ENCODE measurements at places on chromosomes 1 and 21. TPM values are rescaled to one million over a fixed set of nuclear protein-coding genes. Genes with fewer than 3 reads are reported as not detected.

- DNase-seq = no peak
- no peaks in the 10 kb centered on the region for H3K36me3 ChIP-seq
- no peaks in the 10 kb centered on the region for H3K27me3 ChIP-seq
- H3K27ac ChIP-seq = no peak overlapping the region
Measured at GRCh38 chr1:118337346-118337745, 152.3 kb upstream of the SPAG17 start.

Gene NCMAP
- not detected for total RNA-seq

DNA sequence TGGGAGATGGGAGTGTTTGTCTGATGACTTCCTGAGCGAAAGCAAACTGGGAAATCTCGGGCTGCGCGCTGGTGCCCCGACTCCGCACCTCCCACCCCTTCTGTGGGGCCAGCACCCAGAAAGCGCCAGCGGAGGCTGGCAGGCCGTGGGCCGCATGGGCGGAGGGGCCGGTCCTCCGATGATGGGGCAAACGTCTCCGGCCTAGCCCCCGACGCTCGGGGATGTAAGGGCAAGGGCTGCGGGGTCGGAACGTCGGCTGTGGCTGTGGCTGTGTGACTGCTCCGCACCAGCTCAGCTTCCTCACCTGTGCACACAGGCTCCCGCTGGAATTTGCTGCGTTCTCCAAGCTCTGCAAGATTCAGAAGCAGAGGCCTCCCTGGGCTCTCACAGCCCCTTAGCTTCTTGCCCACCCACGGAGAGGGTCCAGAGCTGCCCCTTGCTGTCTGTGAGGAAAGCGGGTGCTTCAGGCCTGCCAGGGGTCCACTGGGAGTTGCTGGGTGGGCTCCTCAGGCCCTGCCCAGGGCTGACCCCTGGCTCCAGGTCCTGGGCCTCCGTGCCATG is 35.0 kb downstream of the COL18A1 start:
- no peak overlapping the region for H3K27ac ChIP-seq
- peaks cover 15% of the 10 kb centered on the region for H3K4me1 ChIP-seq
- peak; percentile 16 for DNase-seq
- H3K4me3 ChIP-seq = no peak overlapping the region

DNA sequence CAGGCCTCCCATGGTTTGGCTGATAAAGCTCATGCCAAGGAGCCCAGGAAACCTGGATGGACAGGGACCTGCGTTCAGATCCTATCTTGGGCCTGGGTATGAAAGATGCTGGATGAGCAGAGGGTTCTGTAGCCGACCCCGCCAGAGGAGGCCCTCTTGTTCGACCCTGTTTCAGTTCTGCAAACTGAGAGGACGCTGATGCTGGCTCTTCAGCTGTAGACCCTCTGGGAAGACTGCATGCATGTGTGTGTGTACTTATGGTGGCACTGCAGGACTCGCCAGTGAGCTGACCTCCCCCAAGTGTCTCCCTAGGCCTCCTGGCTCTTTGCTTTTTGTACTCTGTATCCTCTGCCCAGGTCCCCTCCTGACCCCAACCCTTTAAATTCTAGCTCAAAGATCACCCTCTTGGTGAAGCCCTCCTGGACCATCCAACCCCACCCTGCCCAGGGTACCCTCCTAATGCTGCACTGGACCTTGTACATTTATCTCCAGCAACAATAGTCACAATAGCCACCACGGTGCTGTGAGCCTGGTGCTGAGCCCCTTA is 1.6 kb downstream of the EPS8L3 start:
- DNase-seq = no peak
- H3K27ac ChIP-seq = no peak overlapping the region
- no peak overlapping the region for H3K4me3 ChIP-seq
- H3K4me1 ChIP-seq = peaks cover 19% of the 10 kb centered on the region
- H3K27me3 ChIP-seq = no peaks in the 10 kb centered on the region

Gene LEFTY2
- 0.23 TPM for total RNA-seq

Gene CASQ2
- 863 TPM for total RNA-seq

GRCh38 chr1:30051777-30052176 is 671.6 kb downstream of the MATN1 start:
- no peak overlapping the region for H3K4me3 ChIP-seq
- no peaks in the 10 kb centered on the region for H3K4me1 ChIP-seq
- no peak overlapping the region for H3K27ac ChIP-seq

- H3K27me3 ChIP-seq = no peaks in the 10 kb centered on the region
- peaks cover 22% of the 10 kb centered on the region for H3K4me1 ChIP-seq
- DNase-seq = peak; percentile 7
- H3K27ac ChIP-seq = peak overlapping the region; percentile 99
Measured at GRCh38 chr21:33478935-33479678, 667 bp downstream of the TMEM50B start.

DNA sequence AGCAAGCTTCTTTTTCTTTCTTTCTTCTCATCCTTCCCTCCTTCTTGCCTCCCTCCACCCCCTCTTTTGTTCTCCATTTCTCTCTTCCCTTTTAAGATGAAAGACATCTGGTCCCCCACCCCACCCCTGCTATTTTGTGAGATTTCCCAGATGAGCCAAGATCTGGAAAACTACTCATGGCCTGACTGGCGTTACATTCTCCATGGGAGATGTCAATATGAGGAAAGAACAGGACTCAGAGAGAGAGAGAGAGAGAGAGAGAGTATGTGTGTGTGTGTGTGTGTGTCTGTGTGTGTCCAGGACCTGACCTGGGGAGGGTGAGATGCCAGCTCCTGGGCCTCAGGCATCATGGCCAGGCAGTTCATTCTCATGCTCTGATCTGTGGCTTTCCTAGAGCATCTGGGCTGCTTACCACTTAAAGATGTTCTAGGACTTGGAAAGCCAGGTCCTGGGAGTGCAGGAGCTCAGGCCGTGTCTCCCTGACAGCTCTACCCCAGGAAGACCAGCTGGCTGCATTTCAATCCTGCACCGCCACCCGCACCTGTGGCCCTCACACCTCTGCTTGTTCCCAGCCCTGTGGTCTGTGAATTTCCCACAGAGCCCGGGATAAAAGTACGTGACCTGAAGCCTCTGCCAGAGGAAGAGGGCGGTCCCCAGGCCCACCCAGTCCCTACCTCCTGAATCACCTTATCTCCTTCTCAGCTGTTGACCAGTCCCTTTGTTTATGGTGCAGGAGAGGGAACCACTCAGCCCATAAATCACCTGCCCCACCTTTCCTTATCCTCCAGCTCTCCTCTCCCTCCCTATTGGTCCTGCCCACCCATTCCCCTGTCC is 3.2 kb upstream of the BEST4 start:
- no peak overlapping the region for H3K27ac ChIP-seq
- no peaks in the 10 kb centered on the region for H3K27me3 ChIP-seq
- no peaks in the 10 kb centered on the region for H3K36me3 ChIP-seq
- no peak overlapping the region for H3K4me3 ChIP-seq
- DNase-seq = no peak

DNA sequence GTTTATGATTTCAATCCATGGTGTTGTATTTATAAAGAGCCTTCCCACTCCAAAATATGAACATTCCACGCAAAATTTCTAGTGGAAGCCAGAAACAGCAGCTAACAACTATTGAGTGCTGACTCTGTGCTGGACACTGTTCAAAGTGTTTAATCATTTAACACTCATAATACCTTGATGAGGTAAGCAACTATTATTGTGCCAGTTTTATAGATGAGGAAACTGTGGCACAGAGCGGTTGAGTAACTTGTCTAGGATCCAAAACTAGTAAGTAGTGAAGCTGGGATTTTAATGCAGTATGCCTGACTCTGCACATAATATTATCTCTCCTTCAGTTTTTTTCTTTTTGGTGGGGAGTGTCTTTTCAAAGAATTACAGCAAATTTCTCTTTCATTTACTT is 228.3 kb downstream of the SLC35F3 start:
- H3K4me3 ChIP-seq = no peak overlapping the region
- no peak overlapping the region for H3K27ac ChIP-seq
- no peak for DNase-seq
- peaks cover 4% of the 10 kb centered on the region for H3K27me3 ChIP-seq
- H3K4me1 ChIP-seq = no peaks in the 10 kb centered on the region

Gene KRTAP19-1
- total RNA-seq = not detected

Gene CLIC6
- total RNA-seq = 0.25 TPM

DNA sequence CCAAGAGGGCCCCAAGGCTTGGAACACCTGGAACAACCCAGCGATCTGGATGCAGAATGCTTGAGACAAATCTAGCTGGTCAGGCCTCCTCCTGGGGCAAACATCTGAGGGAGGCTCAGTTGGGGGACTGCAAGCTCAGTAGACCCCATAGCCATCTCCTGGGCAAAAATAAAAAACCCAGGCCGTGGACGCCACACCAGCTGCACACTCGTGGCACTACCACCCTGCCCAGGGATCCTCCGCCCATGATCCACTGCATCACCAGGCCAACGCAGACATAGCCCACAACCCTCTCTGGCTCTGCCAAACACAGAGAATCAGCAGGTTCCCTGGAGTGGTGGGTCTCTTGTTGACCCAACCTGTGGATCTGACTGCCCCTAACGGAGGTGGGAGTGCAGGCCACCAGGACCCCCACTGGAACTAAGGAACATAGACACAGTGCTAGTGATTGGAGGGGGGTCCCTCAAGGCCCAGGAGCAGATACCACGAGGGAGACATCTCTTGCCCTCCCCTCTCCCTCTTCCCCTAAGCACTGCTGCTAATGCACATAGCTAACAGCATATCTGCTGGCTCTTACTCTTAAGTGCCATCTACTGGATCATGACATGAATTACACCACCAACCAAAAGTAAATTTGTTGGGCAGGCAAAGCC is 147.2 kb downstream of the CHD1L start:
- H3K36me3 ChIP-seq = no peaks in the 10 kb centered on the region
- no peak overlapping the region for H3K4me3 ChIP-seq
- H3K27me3 ChIP-seq = peaks cover 4% of the 10 kb centered on the region

DNA sequence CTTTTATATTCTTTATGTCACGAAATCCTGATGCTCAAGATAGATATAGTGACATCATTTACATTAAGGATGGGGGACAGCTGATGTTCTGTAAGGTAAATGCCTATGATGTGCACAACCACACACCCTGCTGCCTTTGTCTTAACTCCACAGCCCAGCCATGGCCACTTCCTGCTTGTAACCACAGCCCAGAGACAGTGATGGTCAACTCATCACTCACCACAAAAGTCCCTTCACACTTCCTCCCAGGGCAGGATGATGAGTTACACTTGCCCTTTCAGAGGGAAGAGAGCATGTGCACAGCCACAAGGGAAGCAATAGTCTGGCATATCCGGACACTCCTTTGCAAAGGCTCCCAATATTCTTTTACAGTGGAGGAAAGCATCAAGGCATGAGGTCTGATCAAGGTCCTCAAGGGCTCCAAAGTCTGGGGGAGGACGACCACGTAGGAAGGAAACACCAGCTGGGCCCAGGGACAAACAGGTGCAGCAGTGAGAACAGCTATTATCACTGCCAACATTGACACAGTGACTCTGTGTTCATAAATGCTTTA is 53.8 kb downstream of the PLPP3 start:
- peaks cover 94% of the 10 kb centered on the region for H3K4me1 ChIP-seq
- H3K4me3 ChIP-seq = no peak overlapping the region
- H3K27ac ChIP-seq = no peak overlapping the region
- DNase-seq = no peak
- no peaks in the 10 kb centered on the region for H3K27me3 ChIP-seq
- no peaks in the 10 kb centered on the region for H3K36me3 ChIP-seq

Gene AIM2
- total RNA-seq = not detected

- H3K27ac ChIP-seq = no peak overlapping the region
- DNase-seq = no peak
- H3K36me3 ChIP-seq = peaks cover 69% of the 10 kb centered on the region
- no peak overlapping the region for H3K4me3 ChIP-seq
- no peaks in the 10 kb centered on the region for H3K27me3 ChIP-seq
- H3K4me1 ChIP-seq = no peaks in the 10 kb centered on the region
Measured at GRCh38 chr1:176102768-176103350, 104.2 kb downstream of the COP1 start.

- H3K4me1 ChIP-seq = no peaks in the 10 kb centered on the region
- H3K4me3 ChIP-seq = no peak overlapping the region
- no peaks in the 10 kb centered on the region for H3K27me3 ChIP-seq
- DNase-seq = no peak
- no peak overlapping the region for H3K27ac ChIP-seq
Measured at GRCh38 chr1:31524186-31524901, 52.0 kb upstream of the TINAGL1 start.

DNA sequence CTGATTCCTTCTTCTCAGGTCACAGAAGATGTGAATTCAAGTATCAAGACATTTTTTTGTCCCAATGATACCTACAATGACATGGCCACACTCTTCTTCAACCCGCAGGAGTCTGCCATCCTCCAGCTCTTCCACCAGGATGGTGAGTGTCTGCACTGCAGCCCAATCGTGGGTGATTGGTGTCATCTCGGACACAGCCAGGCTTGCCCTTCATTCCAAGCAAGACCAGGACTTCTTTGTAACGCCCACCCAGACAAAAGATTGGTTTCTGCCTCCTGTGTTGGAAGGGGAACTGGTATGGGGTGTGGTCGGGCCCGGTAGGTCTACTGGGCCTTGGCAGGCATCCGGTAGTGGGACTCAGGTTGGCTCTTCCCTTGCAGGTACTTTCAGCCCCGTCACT is 14.1 kb downstream of the NPPA start:
- H3K4me1 ChIP-seq = no peaks in the 10 kb centered on the region
- H3K36me3 ChIP-seq = peaks cover 86% of the 10 kb centered on the region
- H3K27ac ChIP-seq = no peak overlapping the region
- H3K4me3 ChIP-seq = no peak overlapping the region

DNA sequence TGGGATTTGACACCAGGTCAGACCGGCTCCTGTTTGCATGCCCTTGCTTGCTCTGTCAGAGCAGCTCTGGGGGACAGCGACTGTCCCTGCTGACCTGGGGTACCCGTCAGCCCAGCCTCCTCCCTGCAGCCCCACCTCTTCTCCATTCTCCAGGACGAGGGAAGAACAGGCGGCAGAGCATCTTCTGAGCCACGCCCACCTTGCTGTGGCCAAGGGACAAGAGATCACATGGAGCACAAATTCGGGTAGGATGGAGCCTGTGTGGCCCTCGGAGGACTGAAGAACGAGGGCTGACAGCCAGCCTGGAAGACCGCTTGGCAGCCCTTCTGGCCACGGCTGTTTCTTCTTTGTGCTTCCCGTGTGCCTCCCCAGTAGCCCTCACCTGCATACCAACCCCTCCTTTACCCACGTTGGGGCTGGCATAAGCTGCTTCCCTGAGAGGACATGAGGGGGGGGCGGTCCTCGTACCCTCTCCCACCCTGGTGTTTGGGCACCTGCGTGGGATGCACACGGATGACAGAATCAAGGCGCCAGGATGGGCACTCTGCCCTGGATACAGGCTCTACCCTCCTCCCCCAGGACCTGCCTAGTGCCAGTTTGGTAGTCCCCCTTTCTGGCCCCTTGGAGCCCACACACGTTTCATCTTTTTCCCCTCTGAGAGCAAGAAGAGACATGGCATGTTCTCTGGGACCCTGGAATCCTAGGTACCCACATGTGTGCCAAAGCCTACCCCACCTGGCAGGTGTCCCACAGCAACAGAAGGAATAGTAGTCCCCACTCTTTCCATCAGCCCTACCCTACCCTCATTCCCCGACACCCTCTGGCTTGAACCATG is 26.9 kb downstream of the CDK18 start:
- no peak overlapping the region for H3K4me3 ChIP-seq
- no peak for DNase-seq
- H3K4me1 ChIP-seq = peaks cover 8% of the 10 kb centered on the region
- H3K36me3 ChIP-seq = no peaks in the 10 kb centered on the region
- no peaks in the 10 kb centered on the region for H3K27me3 ChIP-seq
- no peak overlapping the region for H3K27ac ChIP-seq

Data from heart right ventricle (tissue), 16 donors.